SJCRH30 (cell line): ENCODE measurements at places on chromosomes 12 and 14. TPM values are rescaled to one million over a fixed set of nuclear protein-coding genes. Genes with fewer than 3 reads are reported as not detected.

Gene PTCSC3
- total RNA-seq: not detected in 2 replicates

- no peak for DNase-seq
- no peak within 1 kb of the TSS for H3K27ac ChIP-seq
- H3K4me1 ChIP-seq: no peaks in the 10 kb centered on the region
These were observed at the start of gene OR4K5 for GRCh38 chr14:19920021-19920657. OR4K5 (plus strand) TSS chr14:19920607; CDS start chr14:19920607, 0 bp downstream.

- no peaks in the 10 kb centered on the region for H3K36me3 ChIP-seq
- H3K4me1 ChIP-seq: no peaks in the 10 kb centered on the region
These were observed 214.3 kb downstream of the EFCAB11 start for GRCh38 chr14:89740241-89740640.

DNA sequence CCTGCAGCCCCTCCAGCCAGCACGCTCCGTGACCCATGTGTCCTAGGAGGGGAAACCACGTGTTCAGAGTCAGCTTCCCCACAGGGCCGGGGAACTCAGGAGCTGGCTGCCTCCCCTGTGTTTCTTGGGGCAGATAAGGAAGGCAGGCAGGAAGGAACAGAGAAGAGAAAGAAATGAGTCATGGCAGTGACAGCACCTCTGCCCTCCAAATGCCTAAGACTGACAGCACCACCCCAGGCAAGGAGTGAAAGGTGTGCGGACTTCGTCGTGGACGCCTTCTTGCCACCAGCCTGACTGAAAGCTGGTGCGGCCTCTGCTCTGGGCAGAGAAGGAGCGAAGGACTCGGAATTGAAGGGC lies 167.0 kb upstream of the FKBP4 start:
- H3K27me3 ChIP-seq: peaks cover 63% of the 10 kb centered on the region
- no peak overlapping the region for H3K27ac ChIP-seq
- H3K4me1 ChIP-seq: no peaks in the 10 kb centered on the region
- H3K36me3 ChIP-seq: no peaks in the 10 kb centered on the region
- no peak for DNase-seq

GRCh38 chr14:76837524-76837923 lies 11.3 kb downstream of the LRRC74A start:
- peaks cover 24% of the 10 kb centered on the region for H3K4me1 ChIP-seq
- no peaks in the 10 kb centered on the region for H3K36me3 ChIP-seq
- no peak overlapping the region for H3K4me3 ChIP-seq
- DNase-seq: no peak
- H3K27ac ChIP-seq: no peak overlapping the region

Gene TMCC3
- 2.4 and 2.5 TPM in 2 replicates for total RNA-seq

Gene PLEKHD1
- 0.28 and 0.30 TPM in 2 replicates for total RNA-seq

DNA sequence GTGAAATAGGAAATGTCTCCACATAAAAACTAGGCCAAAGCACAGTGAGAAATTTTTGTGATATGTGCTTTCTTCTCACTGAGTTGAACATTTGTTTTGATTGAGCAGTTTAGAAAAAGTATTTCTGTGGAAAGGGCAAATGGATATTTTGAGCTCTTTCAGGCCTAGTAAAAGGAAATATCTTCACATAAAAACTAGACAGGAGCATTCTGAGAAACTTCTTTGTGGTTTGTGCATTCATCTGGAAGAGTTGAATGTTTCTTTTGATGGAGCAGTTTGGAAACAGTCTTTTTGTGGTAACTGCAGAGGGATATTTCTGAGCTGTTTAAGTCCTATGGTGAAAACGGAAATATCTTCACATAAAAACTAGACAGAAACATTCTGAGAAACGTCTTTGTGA lies 582.7 kb upstream of the ALG10B start:
- H3K4me3 ChIP-seq: no peak overlapping the region
- H3K27ac ChIP-seq: no peak overlapping the region
- H3K4me1 ChIP-seq: no peaks in the 10 kb centered on the region; the same call in 1 of the 2 replicates
- DNase-seq: no peak
- H3K36me3 ChIP-seq: no peaks in the 10 kb centered on the region

- peaks cover 23% of the 10 kb centered on the region for H3K4me1 ChIP-seq
- DNase-seq: peak; percentile 83
- no peak overlapping the region for H3K4me3 ChIP-seq
- H3K27ac ChIP-seq: peak overlapping the region; percentile 12; the same call in 1 of the 2 replicates
- no peaks in the 10 kb centered on the region for H3K36me3 ChIP-seq
These were observed 13.9 kb upstream of the KRT86 start for GRCh38 chr12:52260361-52261207.

Gene C3AR1
- 0.06 and 0.08 TPM in 2 replicates for total RNA-seq

GRCh38 chr12:49885663-49886461 lies 17.8 kb downstream of the FAIM2 start:
- no peaks in the 10 kb centered on the region for H3K4me1 ChIP-seq
- no peak overlapping the region for H3K4me3 ChIP-seq
- no peaks in the 10 kb centered on the region for H3K36me3 ChIP-seq
- peaks cover 20% of the 10 kb centered on the region; the same call in 1 of the 2 replicates for H3K27me3 ChIP-seq
- no peak for DNase-seq
- no peak overlapping the region for H3K27ac ChIP-seq

- H3K27ac ChIP-seq: no peak overlapping the region
- no peaks in the 10 kb centered on the region for H3K27me3 ChIP-seq
- no peak for DNase-seq
- peaks cover 2% of the 10 kb centered on the region; the same call in 1 of the 2 replicates for H3K4me1 ChIP-seq
These were observed 46.6 kb downstream of the SUSD6 start for GRCh38 chr14:69657950-69658355.

- H3K36me3 ChIP-seq: no peaks in the 10 kb centered on the region
- no peak overlapping the region for H3K4me3 ChIP-seq
- no peaks in the 10 kb centered on the region for H3K27me3 ChIP-seq
These were observed 146.8 kb upstream of the LRIG3 start for GRCh38 chr12:59067083-59067482.

DNA sequence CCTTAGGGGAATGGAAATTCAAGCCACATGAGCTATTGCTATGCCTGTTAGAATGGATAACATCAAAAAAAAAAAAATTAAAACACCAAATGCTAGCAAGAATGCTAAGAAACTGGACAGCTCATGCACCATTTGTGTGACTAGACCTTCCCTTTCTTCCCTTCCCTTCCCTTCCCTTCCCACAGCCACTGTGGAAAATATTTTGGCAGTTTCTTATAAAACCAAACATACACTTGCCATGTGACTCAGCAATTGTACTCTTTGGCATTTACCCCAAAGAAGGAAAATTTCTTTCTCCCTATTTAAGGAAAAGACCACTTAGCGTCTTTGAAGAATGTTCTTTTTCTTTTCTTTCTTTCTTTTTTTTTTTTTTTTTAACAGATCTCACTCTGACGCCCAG lies 49.1 kb upstream of the FKBP4 start:
- H3K4me1 ChIP-seq: no peaks in the 10 kb centered on the region
- no peak overlapping the region for H3K27ac ChIP-seq
- no peaks in the 10 kb centered on the region for H3K36me3 ChIP-seq
- 0 out of 2 replicates have a peak, but pooled peaks cover 3% of the 10 kb centered on the region for H3K27me3 ChIP-seq
- DNase-seq: no peak

GRCh38 chr14:92907316-92907911 lies 15.5 kb upstream of the CHGA start:
- H3K27me3 ChIP-seq: peaks cover 13% of the 10 kb centered on the region; the same call in 1 of the 2 replicates
- H3K27ac ChIP-seq: no peak overlapping the region
- no peak overlapping the region for H3K4me3 ChIP-seq
- no peaks in the 10 kb centered on the region for H3K4me1 ChIP-seq

DNA sequence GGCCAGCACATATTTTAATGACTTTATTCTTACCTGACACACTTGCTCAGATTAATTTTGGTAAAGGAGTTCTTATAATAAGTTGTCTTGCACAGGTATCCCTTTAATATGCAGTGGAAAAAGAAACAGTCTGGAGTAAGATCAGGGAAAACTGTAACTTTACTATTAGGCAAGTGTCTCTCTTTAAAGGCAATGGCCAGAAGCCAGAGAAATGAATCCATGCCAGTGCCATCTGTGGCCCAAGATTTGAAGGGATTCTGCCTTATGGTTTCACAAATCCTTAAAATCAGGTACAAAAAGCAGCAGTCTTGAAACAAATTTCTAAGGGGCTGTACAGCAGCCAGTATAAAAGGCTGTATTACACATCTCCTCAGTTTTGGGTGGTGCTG lies 22.4 kb downstream of the NFYB start:
- H3K27ac ChIP-seq: no peak overlapping the region
- H3K36me3 ChIP-seq: peaks cover 42% of the 10 kb centered on the region
- H3K4me3 ChIP-seq: no peak overlapping the region
- no peaks in the 10 kb centered on the region for H3K27me3 ChIP-seq
- no peak for DNase-seq
- no peaks in the 10 kb centered on the region for H3K4me1 ChIP-seq

DNA sequence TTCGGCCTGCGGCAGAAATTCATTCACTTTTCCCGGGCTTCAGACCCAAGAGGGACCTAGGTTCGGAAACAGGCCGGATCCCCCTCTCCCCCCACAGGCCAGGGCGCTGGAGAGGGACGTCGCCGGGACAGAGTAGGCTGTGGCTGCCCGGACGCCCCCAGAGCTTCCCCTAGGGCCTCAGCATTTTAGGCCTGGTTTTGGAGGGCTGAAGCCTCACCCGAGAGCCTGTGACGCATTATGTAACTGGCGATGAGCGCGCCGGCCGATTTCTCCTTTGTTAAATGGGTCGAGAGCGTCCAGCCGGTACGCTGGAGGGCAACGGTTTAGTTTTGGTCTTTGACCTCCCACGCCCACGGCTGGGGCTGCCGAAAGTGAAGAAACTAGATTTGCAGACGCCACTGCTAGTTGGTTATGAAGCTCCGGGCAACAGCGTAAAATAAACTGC lies 657 bp downstream of the PEBP1 start:
- DNase-seq: peak; percentile 32
- no peaks in the 10 kb centered on the region for H3K27me3 ChIP-seq
- peaks cover 8% of the 10 kb centered on the region for H3K4me1 ChIP-seq
- peak overlapping the region; percentile 89 for H3K4me3 ChIP-seq
- H3K27ac ChIP-seq: peak overlapping the region; percentile 60

Gene LRTM2
- not detected in 2 replicates for total RNA-seq

DNA sequence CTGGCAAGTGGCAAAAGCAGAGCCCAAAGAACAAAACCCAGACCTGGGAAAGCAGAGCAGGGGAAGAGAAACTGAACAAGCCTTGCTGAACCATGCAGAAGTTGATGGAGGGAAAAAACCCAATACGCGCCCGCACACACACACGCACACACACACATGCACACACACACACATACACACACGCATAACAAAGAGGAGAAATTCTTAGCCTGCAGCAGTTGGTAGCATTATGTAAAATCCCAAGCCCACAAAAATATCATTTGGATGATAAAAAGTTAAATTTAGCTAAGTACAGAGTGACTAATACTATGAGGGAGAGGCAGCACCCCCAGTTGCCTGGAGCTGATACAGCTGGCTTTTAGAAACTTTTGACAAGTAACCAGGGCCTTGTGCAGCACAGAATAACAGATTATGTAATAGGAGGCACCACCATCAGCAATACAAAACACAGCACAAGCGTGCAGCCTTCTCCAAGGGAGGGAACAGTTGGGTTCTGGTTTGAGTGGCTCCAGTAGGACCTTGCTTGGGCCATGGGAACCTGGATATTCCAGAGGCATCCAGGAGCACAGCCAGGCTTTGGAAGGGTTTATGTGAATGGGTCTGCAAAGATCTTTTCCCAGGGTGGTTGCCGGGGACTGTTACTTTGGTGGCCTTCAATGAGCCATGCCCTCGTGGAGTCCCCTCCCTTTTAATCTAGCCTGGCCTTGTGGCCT lies 35.3 kb downstream of the PITPNM2 start:
- no peaks in the 10 kb centered on the region for H3K27me3 ChIP-seq
- no peaks in the 10 kb centered on the region for H3K36me3 ChIP-seq
- H3K4me3 ChIP-seq: no peak overlapping the region
- peaks cover 6% of the 10 kb centered on the region; the same call in 1 of the 2 replicates for H3K4me1 ChIP-seq
- no peak for DNase-seq

Gene STAC3
- total RNA-seq: 1,199 and 1,339 TPM in 2 replicates

- peaks cover 4% of the 10 kb centered on the region for H3K36me3 ChIP-seq
- no peaks in the 10 kb centered on the region for H3K27me3 ChIP-seq
- H3K4me3 ChIP-seq: no peak overlapping the region
- H3K4me1 ChIP-seq: no peaks in the 10 kb centered on the region
- DNase-seq: no peak
These were observed 9.4 kb downstream of the LPCAT3 start for GRCh38 chr12:7008864-7009263.

- H3K4me3 ChIP-seq: no peak overlapping the region
- H3K27me3 ChIP-seq: no peaks in the 10 kb centered on the region
- no peaks in the 10 kb centered on the region for H3K36me3 ChIP-seq
- DNase-seq: no peak
These were observed 82.4 kb upstream of the SLC38A2 start for GRCh38 chr12:46454981-46455380.

Gene REC8
- 1.1 and 2.5 TPM in 2 replicates for total RNA-seq

Gene TEX52
- 0.20 TPM in 1 of 2 replicates, not detected in the other for total RNA-seq

Gene MPHOSPH9
- total RNA-seq: 68.7 and 78.2 TPM in 2 replicates

GRCh38 chr12:90979951-90980350 lies 24.8 kb downstream of the EPYC start:
- no peak for DNase-seq
- no peaks in the 10 kb centered on the region; the same call in 1 of the 2 replicates for H3K4me1 ChIP-seq
- H3K4me3 ChIP-seq: no peak overlapping the region
- H3K27ac ChIP-seq: no peak overlapping the region
- no peaks in the 10 kb centered on the region for H3K27me3 ChIP-seq

Gene SPTB
- total RNA-seq: 1.4 TPM in 2 replicates

- H3K4me1 ChIP-seq: no peaks in the 10 kb centered on the region
- H3K4me3 ChIP-seq: no peak overlapping the region
- no peaks in the 10 kb centered on the region for H3K27me3 ChIP-seq
- no peak for DNase-seq
These were observed 479.7 kb upstream of the RGS6 start for GRCh38 chr14:71452539-71452938.

DNA sequence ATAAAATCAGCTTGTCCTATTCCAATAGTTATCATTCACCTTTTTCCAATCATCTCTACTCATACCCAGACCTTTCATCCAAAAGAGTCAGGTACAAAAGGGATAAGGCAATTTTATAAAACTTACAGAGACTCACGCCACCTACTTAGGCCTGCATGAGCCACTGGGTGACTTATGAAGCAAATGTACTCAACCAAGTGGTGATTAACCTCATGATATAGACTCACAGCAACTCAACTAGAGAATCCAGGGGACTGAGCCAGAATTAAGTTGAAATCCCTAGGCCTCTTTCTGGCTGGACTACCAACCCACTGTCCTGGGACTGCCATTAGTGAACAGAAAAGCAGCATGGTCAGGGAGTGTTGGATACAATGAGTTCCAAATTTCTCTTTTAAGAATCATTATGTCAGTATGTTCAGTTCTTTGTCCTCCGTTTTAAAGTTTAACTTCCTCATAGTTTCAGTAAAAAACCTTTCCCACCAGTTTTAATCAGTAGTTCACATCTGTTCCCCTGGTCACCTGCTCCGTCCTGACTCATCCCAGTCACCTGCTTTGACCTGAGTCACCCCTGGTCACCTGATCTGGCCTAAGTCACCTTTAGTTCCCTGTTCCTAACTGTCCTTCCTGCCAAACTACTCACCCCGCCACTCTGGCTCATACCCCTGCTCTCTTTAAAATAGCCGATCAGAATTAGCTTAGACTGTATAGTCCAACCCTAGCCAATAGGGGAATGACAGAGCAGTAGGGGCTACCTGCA lies 36.8 kb downstream of the SPTSSA start:
- H3K27ac ChIP-seq: no peak overlapping the region
- no peaks in the 10 kb centered on the region for H3K4me1 ChIP-seq
- H3K4me3 ChIP-seq: no peak overlapping the region
- no peak for DNase-seq
- H3K27me3 ChIP-seq: no peaks in the 10 kb centered on the region

- H3K27ac ChIP-seq: no peak overlapping the region
- no peaks in the 10 kb centered on the region for H3K27me3 ChIP-seq
- DNase-seq: no peak
- H3K4me3 ChIP-seq: no peak overlapping the region
- no peaks in the 10 kb centered on the region for H3K36me3 ChIP-seq
These were observed 191.7 kb downstream of the ALG10B start for GRCh38 chr12:38508246-38508645.
